ENCODE measurements at places on chromosomes 7 and 10.

DNA sequence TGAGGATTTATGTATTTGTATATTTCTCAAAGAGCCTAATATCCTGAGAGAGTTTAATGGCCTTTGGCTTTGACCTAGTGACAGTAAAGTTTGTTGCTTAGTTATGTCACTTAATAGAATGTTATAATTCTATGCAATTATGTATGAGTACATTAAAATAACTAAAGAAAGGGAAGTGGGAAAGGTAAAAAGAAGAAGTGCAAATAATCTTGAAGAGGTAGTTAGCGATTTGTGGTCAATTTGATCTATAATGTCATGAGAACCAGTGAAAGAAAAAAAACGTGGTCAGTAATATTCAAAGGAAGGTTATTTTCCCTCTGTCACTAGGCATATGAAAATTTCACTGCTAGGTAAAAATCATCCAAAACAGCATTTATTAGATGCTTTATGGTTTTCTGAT lies 143.4 kb upstream of the LSM8 start:
- DNase-seq, result no peak

GRCh38 chr10:68079434-68079833 lies 4.4 kb upstream of the HERC4 start:
- DNase-seq, result no peak

GRCh38 chr7:97401398-97401797 lies 283.9 kb downstream of the SDHAF3 start:
- DNase-seq, result no peak

GRCh38 chr7:135761751-135762488 lies 13.3 kb upstream of the FAM180A start:
- no peak for DNase-seq

DNA sequence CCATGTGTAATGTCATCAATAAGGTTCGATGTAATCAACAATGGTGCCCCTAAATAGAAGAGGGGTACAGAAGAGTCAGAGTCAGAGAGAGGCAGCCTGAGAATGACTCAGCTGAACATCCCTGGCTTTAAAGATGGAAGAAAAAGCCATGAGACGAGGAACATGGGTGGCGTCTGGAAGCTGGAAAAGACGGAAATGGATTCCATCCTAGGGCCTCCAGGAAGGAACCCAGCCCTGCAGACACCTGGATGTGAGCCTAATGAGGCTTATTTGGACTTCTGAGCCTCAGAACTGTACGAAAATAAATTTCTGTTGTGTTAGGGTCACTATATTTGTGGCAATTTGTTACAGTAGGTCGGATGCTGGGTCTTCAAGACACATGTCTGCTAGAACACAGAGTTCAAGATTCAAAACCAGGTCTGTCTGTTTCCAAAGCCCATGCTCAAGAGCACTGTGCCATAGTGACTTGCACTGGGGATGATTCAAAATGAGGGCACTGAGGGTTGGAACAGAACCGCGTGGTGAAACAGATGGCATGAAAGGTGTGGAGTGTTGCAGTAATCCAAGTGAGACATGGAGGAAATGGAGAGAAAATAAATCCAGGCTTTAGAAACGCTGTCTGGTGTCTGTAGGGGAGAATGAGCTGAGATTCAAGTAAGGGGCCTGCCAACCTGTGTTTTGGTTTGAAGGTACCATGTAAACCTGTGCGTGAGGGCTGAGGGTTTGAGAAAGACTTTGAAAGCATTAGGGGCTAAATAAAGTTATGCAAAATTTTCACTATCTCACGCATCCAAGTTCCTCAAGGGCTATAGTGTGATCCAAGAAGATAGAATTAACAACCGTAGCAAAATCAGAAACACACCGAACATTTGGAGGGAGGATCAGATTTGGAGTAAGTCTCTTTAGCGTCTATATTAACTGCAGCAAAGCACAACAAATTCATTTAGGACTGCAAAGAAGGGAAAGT lies 849.1 kb upstream of the AUTS2 start:
- no peak for DNase-seq

GRCh38 chr7:95545673-95546072 lies 50.6 kb downstream of the PDK4 start:
- DNase-seq, result no peak

DNA sequence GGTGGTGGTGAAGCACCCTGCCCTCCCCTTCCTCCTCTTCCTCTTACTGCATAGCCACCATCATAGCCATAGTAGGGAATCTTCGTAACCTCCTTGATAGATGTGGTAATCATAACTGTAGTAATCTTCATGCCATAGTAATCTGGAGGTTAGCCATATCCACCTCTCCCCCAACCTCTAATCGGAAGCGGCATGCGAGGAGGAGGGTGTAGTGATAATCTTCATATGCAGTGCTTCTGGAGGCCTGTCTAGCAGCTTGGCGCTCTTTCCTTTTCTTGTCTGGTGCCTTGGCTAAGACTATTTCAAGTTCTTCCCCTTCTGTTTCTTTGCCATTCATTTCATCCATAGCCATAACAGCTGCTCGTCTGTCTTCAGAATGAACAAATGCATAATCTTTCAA lies 90.9 kb downstream of the MLLT10 start:
- DNase-seq, result no peak

DNA sequence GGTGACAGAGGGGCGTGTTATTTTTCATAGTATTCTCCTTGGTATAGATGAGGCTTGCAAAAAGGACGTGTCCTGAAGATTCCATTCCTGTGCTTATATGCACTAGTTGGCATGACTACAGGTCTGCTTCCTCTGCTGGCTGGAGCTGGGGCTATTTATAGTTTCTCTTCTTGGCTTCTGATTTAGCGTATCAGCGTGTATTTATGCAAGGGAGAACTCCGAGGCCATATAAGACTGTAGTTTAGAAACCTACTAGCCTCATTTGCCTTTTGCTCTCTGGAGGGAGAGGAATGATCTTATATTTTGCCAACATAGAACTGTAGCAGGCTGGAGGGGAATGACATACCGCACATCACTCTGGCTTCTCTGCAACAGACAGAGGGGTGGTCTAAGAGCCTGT lies 39.7 kb downstream of the CACNB2 start:
- DNase-seq, result no peak

DNA sequence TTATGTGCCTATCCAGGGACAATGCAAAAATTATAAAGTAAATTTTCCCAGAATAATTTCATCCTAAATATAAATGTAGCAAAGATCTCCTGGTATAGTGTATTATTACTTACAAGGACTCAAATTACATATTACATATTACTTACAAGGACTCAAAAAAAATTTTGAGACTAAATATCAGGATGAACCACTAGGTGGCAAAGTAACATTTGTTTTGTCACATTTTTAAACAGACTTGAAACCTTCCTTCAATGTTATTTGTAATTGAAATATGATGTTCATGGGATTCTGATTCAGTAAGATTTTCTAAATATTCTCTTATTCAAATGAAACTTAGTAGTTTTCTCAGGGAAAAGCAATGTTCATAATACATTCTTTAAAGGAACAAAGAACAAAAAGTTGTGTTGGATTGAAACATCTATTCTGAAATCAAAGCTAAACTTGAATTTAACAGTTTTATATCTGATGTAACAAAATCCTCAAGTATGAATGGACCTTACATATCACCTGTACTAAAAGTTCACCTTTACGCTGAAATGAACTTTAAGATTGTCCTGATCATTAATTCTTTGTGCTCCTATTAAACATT lies 74.3 kb upstream of the GNAI1 start:
- DNase-seq, result no peak

- DNase-seq, result no peak
Measured at GRCh38 chr10:93417266-93417665, 64.9 kb downstream of the MYOF start.

DNA sequence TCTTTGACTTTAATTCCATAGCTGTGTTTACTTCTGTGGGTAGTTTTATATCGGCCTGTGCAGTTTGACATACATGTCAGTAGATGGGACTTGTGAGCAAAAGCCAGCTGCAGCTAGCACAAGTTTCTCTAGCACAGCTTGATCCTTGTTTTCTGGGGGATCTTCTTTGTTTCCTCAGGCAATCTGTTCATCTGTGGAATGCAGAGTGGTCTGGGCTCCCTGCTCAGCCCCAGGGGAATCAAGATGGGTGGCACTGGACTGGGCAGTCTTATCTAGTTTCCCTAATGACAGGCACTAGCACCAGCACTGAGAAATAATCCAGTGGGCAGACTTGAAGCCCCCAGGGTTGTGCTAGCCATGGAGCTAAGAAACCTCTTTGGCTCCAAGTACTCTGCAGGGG lies 40.8 kb downstream of the CYP2C19 start:
- no peak for DNase-seq

DNA sequence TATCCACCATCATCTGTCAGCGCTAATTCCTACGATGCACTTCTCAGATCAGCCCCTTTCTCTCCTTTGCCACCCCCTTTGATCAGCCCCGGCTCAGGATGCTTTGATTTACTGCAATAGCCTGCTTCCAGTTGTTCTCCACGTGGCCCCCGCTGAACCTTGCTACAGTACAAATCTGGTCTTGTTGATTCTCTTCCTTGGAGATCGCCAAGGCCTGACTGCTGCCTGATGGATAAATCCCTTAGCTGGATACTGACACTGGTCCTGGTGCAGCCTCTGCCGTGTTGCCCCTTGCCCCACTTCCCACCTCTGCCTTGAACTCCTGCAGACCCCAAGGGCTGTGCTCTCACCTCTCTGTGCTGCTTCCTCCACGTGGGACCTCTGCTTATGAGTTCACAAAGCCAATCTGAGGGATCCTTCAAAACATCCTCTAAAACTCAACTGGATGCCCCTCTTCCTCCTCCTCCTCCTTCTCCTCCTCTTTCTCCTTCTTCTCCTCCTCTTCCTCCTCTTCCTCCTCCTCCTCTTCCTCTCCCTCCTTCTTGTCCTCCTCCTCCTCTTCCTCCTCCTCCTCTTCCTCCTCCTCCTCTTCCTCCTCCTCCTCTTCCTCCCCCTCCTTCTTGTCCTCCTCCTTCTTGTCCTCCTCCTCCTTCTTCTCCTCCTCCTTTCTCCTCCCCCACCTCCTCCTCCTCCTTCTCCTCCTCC lies 15.3 kb downstream of the PLXNA4 start:
- DNase-seq, result no peak

- DNase-seq, result no peak
Measured at GRCh38 chr10:33869028-33869427, 534.6 kb upstream of the NRP1 start.

DNA sequence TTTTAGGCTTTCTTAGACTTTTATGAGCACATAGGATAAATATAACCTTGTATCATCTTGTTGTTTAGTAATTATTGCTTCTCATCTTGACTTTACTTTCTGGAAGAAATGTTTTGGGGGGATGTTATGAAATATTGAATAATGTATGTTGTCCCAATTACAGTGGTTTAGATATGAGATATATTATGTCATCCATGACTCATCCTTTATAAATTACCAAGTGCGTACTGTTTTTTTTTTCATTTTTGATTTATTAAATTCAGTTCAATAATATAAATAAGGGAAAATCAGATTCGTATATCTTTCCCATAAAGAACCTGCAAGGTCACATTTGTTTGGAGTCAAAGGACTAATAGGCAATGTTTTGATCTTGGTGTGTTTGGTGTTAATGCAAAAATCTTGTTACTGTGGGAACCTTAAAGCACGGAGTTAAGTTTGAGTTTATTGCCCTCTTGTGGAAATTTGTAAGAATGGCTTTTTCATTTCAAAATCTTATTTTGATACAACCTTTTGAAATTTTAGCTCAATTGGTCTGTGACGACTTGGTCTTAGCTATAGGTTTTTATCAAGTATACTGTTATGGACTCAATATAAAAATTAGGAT lies 108.6 kb downstream of the SRI start:
- no peak for DNase-seq

GRCh38 chr7:4738711-4739527 lies 36.5 kb upstream of the AP5Z1 start:
- no peak for DNase-seq

DNA sequence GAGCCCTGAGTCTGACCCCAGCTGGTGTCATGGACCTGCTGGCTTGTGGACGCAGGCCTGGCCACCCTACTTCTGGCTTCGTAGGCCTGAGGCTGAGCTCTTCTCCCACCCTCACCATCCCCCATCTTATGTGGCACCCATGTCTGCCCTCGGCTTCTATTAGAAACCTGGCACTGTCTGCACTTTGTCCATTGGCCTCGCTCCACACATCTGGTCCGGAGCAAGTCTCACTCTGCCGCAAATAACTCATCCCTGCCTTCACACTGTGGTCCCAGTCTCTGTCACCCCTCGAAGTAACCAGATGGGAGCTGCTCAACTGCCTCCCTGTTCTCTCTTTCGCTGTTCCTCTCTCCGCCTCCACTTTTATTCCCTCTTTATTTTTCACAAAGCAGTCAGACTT lies 78.6 kb downstream of the TRRAP start:
- no peak for DNase-seq

- no peak for DNase-seq
Measured at GRCh38 chr10:21238717-21239116, 286.8 kb downstream of the SKIDA1 start.

DNA sequence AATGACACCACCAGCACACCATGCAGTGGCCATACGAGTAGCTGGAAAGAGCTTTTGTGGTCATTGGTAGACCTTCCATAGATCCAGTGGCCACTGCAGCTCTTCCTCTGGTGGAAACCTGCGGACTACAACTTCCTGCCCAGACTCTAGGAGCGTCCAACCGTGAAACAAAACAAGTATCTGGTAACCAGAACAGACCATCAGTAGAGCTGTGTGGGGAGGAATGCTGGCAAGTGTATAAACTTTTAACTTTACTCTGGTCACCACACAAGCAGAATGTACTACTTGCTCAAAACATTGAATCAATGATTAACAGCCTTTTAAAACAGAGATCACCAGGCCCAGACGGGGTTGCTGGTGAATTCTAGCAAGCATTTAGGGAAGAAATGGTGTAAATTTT lies 154.7 kb upstream of the DGKB start:
- no peak for DNase-seq

- no peak for DNase-seq
Measured at GRCh38 chr10:127928021-127928806, 21.3 kb downstream of the PTPRE start.

DNA sequence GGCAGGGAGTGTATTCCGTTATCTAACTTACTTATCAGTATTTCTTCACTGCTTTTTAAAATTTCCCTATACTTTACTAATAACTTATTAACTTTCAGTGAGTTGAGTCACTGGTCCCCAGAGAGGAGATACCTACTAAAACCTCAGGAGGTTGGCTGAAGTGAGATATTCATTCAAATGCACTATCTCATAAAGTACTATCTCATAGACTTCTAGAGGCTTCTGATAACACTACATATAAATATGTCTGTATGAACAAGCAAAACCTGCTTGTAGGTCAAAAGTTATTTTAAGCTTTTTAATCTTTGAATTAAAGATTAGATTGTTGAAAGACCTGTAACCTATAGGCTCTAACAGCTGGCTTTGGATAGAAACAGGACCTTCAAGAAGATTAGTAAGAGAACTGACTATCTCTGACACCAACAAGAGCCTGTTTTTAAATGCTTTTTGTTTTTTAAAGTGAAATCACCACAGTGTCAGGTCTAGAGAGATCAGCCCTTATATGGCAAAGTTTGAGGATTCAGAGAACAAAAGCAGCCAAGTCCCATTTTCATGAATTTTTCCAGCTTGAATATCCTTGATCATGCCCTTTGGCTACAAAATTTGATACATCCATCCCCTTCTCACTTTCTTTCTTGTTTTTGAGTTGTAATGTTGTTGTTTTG lies 242.2 kb downstream of the ARL4A start:
- DNase-seq, result no peak

GRCh38 chr10:1968257-1969033 lies 231.1 kb upstream of the ADARB2 start:
- no peak for DNase-seq

- no peak for DNase-seq
Measured at GRCh38 chr10:101394524-101395133, 40.7 kb downstream of the BTRC start.

Data from stimulated activated CD8-positive, alpha-beta memory T cell treated with anti-CD3 and anti-CD28 coated beads, Interleukin-15, amount 100 ng/mL, for 24 hours (primary cell).